Activated CD8-positive, alpha-beta T cell treated with anti-CD3 and anti-CD28 coated beads, Interleukin-2, amount 10 ng/mL, durations not matched to agents 7 days and 5 days (primary cell): ENCODE measurements at places on chromosomes 7 and 10. TPM values are rescaled to one million over a fixed set of nuclear protein-coding genes. Genes with fewer than 3 reads are reported as not detected.

GRCh38 chr7:40808378-40808942 lies 673.7 kb downstream of the SUGCT start:
- H3K27me3 ChIP-seq = no peaks in the 10 kb centered on the region
- no peaks in the 10 kb centered on the region for H3K36me3 ChIP-seq
- no peak overlapping the region for H3K27ac ChIP-seq
- no peak overlapping the region for H3K4me3 ChIP-seq

DNA sequence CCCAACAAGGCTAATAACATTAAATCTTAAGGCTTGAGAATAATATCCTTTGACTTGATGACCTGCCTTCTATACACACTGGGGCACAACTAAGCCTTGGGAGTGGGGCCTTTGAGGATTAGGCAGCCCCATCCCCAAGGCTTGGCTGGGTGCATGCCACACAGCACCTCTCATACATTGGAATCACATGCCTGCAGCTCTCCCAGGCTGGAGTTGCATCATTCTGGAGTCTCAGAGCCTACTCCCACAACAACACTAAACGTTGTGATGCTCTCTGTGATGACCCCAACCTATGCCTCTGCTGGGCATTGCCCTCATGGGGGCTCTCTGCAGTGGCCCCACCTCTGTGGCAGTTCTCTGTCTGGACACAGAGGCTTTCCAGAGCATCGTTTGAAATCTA lies 31.9 kb upstream of the SGCE start:
- H3K27me3 ChIP-seq = no peaks in the 10 kb centered on the region
- no peaks in the 10 kb centered on the region for H3K36me3 ChIP-seq
- no peak for DNase-seq
- no peak overlapping the region for H3K4me3 ChIP-seq

DNA sequence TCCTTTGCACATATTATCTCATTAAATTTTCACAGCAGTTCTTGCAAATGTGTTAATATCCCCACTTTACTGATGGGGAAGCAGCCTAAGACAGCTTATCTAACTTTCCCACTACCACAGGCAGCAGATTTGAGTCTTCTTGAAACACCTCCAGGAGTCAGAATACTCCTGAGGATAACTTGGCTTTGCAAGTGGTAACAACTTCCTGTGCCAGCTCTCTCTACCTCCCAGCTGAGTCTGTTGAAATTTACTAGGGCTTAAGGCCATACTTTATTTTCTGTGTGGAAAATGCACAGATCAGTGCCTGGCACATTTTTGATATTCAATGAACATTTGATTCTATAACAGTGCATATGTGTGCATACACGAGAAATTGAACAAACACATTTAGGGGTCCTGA lies 136.1 kb upstream of the COBL start:
- no peaks in the 10 kb centered on the region for H3K27me3 ChIP-seq
- no peak overlapping the region for H3K27ac ChIP-seq
- no peaks in the 10 kb centered on the region for H3K36me3 ChIP-seq
- H3K4me1 ChIP-seq = no peaks in the 10 kb centered on the region
- H3K4me3 ChIP-seq = no peak overlapping the region

DNA sequence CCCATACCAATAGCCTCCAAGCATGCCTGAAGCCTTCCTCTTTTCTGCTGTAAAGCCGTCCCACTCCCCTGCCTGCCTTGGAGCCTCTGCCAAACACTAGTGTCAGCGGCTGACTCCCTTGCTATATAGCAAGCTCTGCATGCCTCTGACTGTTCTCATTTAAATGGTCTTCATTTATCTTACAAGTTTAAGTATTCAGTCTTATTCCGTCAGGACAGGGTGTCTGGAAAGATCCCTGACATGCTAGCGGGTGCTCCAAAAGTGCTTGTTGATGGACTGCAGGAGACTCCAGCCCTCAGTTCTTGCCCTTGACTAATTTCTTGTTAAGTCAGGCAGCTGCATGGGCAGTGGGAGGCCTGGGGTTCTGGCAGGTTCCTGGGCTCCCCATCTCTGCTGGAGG lies 298.7 kb downstream of the GFRA1 start:
- no peak for DNase-seq
- H3K4me1 ChIP-seq = no peaks in the 10 kb centered on the region
- H3K27ac ChIP-seq = no peak overlapping the region
- no peak overlapping the region for H3K4me3 ChIP-seq

DNA sequence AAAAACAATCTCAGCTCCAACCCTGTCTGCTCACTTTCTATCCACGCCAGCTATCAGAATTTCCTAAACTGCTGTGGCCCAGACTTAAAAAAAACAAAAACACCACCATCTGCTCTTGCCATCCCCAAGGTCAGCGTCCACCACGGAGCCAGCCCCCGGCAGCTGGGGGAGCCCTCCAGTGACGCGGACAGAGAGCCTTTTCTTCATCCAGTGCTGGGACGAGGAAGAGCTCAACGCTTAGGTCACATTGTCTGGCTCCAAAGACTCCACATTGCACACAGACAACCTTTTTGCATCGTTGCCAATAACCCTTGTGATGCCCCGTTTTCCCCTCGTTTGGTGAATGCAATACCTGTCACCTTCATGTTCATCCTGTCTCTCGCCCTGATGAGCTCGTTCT lies 67.4 kb upstream of the GNA12 start:
- no peak for DNase-seq
- H3K4me1 ChIP-seq = no peaks in the 10 kb centered on the region
- H3K27me3 ChIP-seq = no peaks in the 10 kb centered on the region
- H3K4me3 ChIP-seq = no peak overlapping the region
- peaks cover 61% of the 10 kb centered on the region for H3K36me3 ChIP-seq

DNA sequence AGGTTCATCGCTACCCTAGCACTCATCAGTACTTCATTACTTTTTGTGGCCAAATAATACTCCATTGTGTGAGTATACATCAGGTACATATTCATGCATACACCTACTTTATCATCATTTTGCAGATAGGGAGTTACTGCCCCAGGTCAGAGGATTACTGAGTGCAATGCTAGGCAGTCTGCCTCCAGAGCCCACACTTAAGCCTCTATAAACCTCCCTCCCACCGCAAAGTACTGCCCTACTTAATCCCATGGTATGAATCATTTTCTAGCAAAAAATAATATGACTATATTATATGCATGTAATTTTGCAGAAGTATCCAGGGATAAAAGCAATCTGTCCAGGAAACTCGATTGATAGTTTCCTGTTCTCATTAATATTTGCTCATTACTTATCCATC lies 194.3 kb downstream of the GRID1 start:
- no peak for DNase-seq
- no peak overlapping the region for H3K27ac ChIP-seq
- no peaks in the 10 kb centered on the region for H3K4me1 ChIP-seq
- H3K36me3 ChIP-seq = no peaks in the 10 kb centered on the region
- no peak overlapping the region for H3K4me3 ChIP-seq

DNA sequence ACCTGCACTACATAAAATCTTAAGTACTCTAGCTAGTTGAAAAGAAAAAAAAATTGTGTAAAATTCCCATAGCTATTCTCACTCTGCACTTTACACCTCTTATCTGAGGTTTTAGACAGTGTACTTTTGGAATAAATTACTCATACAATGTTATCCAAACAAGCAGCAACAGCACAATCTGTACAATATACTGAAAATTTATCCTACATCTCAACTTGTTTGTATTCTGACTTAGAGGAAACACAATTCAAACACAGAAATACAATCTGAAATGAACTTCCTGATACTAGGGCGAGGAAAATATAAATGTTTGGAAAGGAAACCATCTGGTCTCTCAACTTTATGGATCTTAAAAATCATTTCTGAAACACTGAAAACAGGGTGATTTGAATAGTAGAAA lies 381.7 kb downstream of the THSD7A start:
- no peak overlapping the region for H3K27ac ChIP-seq
- H3K36me3 ChIP-seq = no peaks in the 10 kb centered on the region
- H3K4me1 ChIP-seq = no peaks in the 10 kb centered on the region
- H3K4me3 ChIP-seq = no peak overlapping the region

DNA sequence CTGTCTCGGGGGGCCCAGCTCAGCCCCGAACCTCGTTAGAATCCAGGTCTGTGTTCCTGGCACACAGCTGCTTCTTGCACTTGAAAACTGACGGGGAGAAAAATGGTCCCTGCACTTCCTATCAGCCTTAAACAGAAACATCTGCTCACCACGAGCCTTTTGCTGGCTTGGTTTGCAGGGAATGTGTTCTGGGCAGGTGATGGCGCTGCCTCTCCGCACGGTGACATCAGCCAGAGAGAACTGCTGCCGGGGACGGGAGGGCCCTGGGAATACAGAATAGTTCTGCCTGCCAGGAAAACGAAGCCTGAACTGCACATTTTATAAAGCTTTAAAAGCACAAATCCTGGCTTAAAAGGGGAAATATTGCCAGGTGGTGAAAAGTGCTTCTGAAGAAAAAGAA lies 622.5 kb downstream of the TYW1 start:
- no peak overlapping the region for H3K27ac ChIP-seq
- DNase-seq = no peak
- H3K27me3 ChIP-seq = no peaks in the 10 kb centered on the region
- H3K4me1 ChIP-seq = no peaks in the 10 kb centered on the region
- no peak overlapping the region for H3K4me3 ChIP-seq

DNA sequence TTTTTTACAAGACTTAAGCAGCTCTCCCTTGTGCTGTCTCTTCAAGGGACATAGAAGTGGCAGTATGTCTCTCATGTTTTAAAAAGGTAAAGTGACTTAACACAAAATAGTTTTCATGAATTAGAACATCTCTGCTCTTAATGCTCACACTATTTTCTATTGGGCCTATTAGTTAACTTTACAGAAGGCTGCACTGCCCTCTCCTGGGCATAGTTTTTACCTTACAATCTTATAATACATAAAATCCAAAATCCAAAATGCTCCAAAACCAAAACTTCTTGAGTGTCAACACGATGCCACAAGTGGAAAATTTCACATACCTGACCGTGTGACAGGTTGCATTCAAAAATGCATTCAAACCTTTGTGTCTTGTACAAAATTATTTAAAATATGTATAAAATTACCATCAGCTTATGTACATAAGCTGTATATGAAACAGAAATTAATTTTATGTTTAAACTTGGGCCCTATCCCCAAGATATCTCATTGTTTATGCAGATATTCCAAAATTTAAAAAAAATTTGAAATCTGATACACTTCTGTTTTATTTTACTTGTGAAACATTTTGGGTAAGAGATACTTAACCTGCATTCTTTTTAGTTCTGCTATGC lies 25.8 kb downstream of the TES start:
- H3K4me1 ChIP-seq = peaks cover 37% of the 10 kb centered on the region
- no peak overlapping the region for H3K27ac ChIP-seq
- no peak overlapping the region for H3K4me3 ChIP-seq
- H3K27me3 ChIP-seq = no peaks in the 10 kb centered on the region

- no peak for DNase-seq
- H3K27ac ChIP-seq = no peak overlapping the region
- no peaks in the 10 kb centered on the region for H3K36me3 ChIP-seq
- H3K4me1 ChIP-seq = peaks cover 7% of the 10 kb centered on the region
- no peaks in the 10 kb centered on the region for H3K27me3 ChIP-seq
- H3K4me3 ChIP-seq = no peak overlapping the region
Observed at GRCh38 chr7:82714883-82715282, 271.3 kb upstream of the CACNA2D1 start.

Gene LIPK
- not detected for total RNA-seq
